ENCODE measurements at places on chromosomes 4 and X. TPM values are rescaled to one million over a fixed set of nuclear protein-coding genes. Genes with fewer than 3 reads are reported as not detected.

- no peak for DNase-seq
Measured at GRCh38 chr4:41098093-41099048, 116.0 kb downstream of the APBB2 start.

- DNase-seq: no peak
Measured at GRCh38 chr4:35300996-35301774, 943.1 kb downstream of the ARAP2 start.

DNA sequence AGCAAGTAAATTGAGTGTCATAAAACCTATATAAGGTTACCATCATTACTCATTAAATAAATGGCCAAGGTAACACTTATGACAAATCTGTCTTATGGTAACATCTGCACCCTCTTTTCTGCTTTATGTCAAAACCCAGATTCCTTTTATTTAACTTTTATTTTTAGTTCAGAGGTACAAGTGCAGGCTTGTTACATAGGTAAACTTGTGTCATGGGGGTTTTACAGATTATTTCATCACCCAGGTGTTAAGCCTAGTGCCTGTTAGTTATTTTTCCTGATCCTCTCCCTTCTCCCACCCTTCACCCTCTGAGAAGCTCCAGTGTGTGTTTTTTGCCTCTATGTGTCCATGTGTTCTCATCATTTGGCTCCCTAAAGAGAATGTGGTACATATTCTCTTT, 930.7 kb downstream of the CCSER1 start:
- no peak for DNase-seq

GRCh38 chr4:94403751-94404150, 48.0 kb upstream of the PDLIM5 start:
- DNase-seq: no peak

DNA sequence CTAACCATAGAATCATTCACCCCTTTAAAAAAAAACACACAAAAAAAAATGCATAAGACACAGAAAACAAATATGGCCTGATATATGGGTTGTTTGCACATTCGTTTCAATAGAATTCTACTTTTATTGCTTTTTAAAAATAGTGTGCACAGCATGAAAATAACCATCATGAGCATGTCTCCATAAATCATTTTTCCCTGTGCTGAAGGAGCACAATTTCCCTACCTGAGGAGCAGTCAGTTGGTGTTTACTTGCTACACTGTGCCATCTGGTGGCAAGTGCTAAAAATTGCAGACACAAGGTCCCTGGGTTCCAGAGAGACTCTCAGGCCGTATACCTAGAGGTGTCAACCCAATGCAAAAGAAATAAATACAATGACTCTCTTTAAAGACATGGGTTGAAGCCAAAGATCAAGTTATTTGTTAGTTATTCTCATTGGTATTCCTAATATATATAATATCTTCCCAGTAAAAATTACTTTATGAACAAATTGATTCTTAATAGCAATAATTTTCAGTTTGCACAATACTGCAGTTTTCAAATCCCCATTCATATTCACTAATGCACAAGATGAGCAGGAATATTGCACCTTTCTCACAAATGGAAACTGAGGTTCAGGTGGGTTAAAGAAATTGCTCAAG, 551.4 kb downstream of the IQCM start:
- peak; percentile 20 for DNase-seq

GRCh38 chrX:30714138-30714537, 60.9 kb downstream of the GK start:
- no peak for DNase-seq

DNA sequence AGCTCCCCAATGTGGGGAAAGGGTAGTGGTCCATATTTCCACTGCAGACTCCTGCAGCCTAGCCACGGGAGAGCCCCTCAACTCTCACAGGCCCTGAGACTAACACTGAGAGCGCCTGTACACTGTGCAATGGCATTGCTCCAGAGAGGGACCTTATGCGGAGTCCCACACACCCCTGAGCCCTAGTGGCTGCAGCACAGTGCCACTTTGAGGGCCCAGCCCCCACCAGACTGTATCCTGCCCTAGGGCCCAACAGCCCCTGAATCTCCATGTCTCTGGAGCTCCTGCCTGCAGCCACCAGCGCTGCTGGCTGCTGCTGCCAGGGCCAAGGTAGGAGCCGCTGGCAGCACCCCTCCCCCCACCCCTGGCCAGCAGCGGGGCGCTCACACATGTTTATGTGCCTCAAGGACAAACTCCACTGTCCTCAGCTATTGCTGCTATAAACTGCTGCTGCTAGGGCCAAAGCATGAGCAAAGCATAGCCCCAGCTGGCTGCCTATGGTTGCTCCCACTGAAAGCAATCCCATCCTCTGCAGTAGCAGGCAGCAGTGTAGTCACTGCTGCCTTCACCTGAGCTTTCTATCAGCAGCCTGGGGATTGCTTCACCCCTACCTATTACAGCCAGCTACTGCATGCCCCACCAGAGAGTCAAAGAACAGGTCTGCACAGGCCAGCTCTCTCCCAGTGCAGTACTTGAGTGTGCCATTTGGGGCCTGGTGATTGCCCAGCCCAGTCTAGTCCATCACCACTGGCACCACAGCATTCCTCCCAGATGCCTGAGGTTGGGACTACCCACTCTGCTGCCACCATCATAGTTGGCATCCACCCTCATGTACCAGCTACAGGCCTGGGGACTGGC, 24.3 kb downstream of the TMEM154 start:
- DNase-seq: no peak

RAI2 gene
- 1.5 TPM for total RNA-seq

Data from CD4-positive, alpha-beta T cell (primary cell).